ENCODE measurements at places on chromosomes 4 and X.
A peak's percentile ranks its signal among the peaks of the same experiment; 100 is the strongest.

DNA sequence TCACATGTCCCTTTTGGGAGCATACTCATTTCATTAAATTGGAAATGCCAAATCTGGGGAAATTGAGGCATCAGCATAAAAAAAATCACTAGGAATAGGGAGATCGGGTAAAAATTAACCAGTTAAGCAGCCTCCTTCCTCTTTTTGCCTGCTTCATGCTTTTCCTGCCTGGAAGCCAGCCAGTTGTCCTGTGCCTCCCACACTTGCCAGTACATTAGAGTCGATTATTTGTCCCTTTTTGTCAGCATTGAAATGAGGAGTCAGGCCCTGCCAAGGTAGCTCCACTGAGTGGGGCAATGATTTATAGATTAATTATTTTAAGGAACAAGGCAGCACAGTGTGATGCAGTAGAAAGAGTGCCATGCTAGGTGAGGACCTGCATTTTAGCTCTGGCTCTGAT is 55.3 kb downstream of the SH2D1A start:
- DNase-seq = no peak

GRCh38 chr4:112378858-112379257 is 81.7 kb downstream of the ALPK1 start:
- no peak for DNase-seq

DNA sequence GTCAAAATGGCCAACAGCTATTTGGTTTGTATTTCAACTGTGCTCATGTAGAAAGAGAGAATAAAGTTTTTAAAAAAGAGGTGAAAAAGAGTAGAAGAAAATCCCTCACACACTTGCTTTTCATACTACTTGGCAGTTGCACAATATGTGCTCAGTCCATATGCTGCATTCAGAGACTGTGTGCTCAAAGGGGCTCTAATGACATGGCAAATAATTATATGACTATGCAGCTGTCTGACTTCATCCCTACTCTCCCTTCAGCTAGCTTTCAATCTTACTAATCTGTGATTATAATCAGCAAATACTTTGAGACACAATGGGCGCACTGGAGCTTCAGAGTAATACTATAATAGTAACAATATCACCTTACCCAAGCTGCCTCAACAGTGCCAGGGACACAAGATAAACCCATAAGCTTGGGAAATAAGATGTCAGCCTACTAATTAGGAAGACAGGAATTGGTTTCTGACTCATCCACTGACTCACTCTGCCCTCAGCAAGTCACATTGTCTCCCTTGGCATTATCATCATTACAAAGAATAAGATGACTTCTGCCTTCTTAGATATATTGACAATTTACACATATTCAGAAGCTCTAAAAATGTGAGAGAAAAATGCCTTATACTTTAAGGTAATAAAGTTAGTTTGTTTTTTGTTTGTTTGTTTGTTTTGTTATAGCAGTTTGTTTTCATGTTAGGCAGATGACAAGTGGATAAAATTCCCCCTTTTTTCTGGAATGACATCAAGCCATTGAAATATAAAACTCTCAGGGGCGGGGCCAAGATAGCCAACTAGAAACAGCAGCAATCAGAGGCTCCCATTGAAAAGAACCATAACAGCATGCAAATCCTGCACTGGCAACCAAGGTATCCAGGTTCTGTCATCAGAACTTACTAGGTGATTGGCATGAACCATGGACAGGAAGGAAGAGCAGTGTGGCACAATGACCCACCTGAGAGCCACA is 311.6 kb downstream of the FAM133A start:
- no peak for DNase-seq

- peak; percentile 78 for DNase-seq
These were observed 70.0 kb upstream of the FAM241A start for GRCh38 chr4:112075129-112075753.

- DNase-seq = no peak
These were observed 1.5 kb downstream of the TRIM2 start for GRCh38 chr4:153205757-153206156.

- DNase-seq = peak; percentile 11
These were observed 90.4 kb downstream of the MOSPD2 start for GRCh38 chrX:14963447-14964236.

- no peak for DNase-seq
These were observed 1184.4 kb downstream of the RPA4 start for GRCh38 chrX:98068024-98068580.

DNA sequence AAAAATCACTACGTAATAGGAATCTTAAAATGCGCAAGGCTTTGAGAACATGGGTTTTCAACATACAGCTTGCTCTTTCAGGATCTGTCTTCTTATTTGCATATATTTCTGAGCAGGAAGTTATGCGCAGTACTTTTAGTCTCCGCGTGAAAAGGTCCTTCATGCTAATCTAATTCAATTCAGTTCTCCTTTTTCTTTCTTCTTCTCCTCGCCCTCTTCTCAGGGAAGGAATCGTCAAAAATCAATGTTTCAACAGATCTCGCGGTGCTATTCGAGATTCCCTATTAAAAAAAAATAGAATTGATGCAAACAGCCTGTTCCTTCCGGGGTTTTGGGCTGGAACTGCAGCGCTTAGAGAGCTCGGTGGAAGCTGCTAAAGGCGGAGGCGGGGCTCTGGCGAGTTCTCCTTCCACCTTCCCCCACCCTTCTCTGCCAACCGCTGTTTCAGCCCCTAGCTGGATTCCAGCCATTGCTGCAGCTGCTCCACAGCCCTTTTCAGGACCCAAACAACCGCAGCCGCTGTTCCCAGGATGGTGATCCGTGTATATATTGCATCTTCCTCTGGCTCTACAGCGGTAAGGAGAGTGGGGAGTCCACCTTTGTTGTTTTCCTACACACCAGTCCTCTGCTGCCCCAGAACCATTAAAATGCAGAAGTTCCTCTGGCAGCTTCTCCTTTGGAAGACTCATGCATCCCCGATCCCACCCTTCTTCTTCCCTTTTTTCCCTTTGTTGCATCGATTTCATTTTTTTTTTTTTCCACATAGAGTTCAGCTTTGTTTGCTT is at the start of the genes HMGN5 and SH3BGRL:
TSS of gene HMGN5 (minus strand) at position 243 of the 785 bp plus-strand sequence. CDS start 80,364 bp downstream, outside the sequence.
TSS of gene SH3BGRL (plus strand) at position 432 of the 785 bp plus-strand sequence. CDS start at position 531, 99 bp downstream.
- peak; percentile 91 for DNase-seq
